Activated T-cell treated with anti-CD3 and anti-CD28 coated beads for 24 hours (primary cell): ENCODE measurements at places on chromosomes 2 and 18.

DNA sequence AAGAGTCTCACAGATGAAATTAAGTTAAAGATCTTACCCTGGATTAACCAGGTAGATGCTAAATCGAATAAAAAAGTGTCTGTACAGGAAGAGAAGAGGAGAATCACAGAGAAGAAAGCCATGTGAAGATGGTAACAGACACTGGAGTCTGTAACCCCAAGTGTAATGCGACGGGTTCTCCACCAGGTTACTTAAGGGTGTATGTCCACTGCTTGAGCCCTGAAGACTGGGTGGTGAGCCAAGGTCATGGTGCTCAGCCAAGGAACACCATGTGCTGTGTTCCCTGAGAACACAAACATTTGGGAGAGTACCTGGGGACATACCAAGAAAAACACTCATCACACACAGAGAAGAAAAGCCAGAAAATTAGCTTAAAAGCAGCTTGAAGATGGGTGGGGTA is 8.2 kb upstream of the ACADL start:
- DNase-seq, result no peak

DNA sequence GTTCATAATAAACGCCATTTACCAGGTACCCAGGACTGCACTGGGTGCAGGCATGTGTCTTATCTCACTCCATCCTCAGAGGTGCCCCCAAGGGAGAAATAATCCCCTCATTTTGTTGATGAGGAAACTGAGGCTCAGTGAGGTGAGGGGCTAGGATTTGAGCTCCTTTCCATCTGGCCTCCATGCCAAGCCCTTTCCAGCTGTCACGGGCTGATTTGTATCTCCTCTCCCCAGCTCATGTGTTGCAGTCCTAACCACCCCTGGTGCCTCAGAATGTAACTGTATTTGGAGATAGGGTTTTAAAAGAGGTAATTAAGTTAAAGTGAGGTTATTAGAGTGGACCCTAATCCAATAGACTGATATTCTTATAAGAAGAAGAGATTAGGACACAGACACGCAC is 137.3 kb downstream of the MYCN start:
- DNase-seq, result no peak

DNA sequence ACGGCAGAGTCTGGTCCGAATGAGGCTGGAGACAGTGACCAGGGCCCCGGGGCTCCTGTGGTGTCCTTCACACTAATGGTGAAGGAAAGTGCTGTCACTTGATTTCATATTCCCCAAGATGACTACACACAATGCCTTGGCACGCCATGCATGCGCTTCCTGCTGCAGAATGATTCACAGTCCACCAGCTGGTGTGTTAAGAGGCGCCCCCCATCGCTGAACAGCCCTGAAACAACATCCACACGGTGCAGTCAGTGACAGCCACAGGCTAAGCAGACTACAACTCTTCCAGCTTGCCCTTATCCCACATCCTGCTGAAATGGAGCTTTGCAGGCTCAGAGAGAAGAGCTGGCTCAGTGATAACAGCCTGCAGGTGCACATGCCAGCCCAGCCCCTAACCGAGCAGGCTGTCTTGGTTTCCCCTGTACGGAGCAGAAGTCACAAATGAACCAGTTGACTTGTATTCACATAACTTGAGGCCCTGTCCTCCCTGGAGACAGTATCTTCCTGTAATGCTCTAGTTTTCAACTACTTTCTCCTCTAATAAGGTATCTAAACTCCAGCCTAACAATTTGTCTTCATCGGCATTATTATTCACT is 24.3 kb upstream of the CDH20 start:
- no peak for DNase-seq

DNA sequence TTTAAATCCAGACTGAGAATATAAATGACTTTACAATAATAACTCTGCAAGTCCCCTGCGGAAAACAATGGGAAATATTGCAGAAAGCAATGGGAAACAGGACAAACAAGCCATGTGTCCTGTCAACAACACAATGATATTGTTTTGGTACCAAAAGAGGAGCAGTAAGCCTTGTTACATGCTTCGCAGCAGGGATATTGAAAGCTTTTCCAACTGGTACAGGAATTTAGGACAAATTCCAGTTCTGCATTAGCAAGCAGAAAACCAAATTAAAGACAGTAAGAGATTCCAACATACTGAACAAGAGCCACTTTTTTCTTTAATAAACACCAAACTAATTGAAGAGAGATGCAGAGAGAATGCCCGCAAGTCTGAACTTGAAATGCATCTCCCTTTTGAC is 30.0 kb downstream of the FRZB start:
- DNase-seq, result no peak
